Cardiac septum (tissue), 1 donor: ENCODE measurements at places on chromosomes 5 and 9. TPM values are rescaled to one million over a fixed set of nuclear protein-coding genes. Genes with fewer than 3 reads are reported as not detected.

DNA sequence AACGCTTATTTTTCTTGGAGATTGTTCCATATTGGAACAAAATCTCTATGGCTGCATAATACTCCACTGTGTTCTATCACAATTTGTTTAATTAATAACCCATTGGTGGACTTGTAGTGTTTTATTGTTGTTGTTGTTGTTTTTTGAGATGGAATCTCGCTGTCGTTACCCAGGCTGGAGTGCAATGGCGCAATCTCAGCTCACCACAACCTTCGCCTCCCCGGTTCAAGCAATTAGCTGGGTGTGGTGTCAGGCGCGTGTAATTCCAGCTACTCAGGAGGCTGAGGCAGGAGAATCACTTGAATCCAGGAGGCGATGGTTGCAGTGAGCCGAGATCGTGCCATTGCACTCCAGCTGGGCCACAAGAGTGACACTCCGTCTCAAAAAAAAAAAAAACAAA, 38.7 kb downstream of the SPRY4 start:
- no peak for DNase-seq

- no peak for DNase-seq
Observed at GRCh38 chr9:83199240-83199639, 136.3 kb upstream of the RASEF start.

Gene WNK2
- 123 TPM for total RNA-seq

DNA sequence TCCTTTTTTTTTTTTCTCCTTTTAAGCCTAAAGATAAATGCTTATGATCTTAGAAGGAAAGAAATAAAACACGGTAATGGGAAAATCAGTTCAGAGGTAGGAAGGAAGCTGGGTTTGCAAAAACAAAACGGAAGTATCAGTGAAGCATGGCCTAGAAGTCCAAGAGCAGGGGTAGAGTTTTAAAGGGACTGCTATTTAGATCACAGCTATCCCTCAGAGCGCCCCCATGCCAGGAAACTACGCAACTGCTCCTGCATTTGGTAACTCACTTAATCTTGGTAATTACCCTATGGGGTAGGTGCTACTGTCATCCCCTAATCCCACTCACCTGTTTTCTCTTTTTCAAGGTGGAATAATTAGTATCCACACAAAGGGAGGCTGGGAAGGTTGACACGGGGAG, 16.0 kb downstream of the TLE1 start:
- DNase-seq = no peak

- no peak for DNase-seq
Observed at GRCh38 chr5:61788548-61788947, 456.5 kb downstream of the ZSWIM6 start.
